Uterine smooth muscle cell (primary cell): ENCODE measurements at places on chromosomes 5 and 9. TPM values are rescaled to one million over a fixed set of nuclear protein-coding genes. Genes with fewer than 3 reads are reported as not detected.

SGCD gene
- total RNA-seq, result 3.7 and 4.0 TPM in 2 replicates

TOR4A gene
- 34.0 and 38.7 TPM in 2 replicates for total RNA-seq

PLCXD3 gene
- 5.5 and 23.2 TPM in 2 replicates for total RNA-seq

HBEGF gene
- 6.0 and 12.4 TPM in 2 replicates for total RNA-seq

FGFR4 gene
- 0.62 and 0.66 TPM in 2 replicates for total RNA-seq

PCDHGA12 gene
- total RNA-seq, result 15.5 and 21.5 TPM in 2 replicates

FBP2 gene
- not detected in 2 replicates for total RNA-seq

GPR21 gene
- total RNA-seq, result 1.4 and 1.5 TPM in 2 replicates

TEK gene
- total RNA-seq, result 3.1 and 3.6 TPM in 2 replicates

FBXW11 gene
- total RNA-seq, result 93.7 and 95.8 TPM in 2 replicates

HARS1 gene
- 70.7 and 107 TPM in 2 replicates for total RNA-seq

FIBCD1 gene
- 1.4 and 2.1 TPM in 2 replicates for total RNA-seq

PLPP7 gene
- 7.9 and 10.2 TPM in 2 replicates for total RNA-seq

ATP10B gene
- total RNA-seq, result 0.37 TPM in 1 of 2 replicates, not detected in the other

IL9 gene
- not detected in 2 replicates for total RNA-seq

IER5L gene
- total RNA-seq, result 41.9 and 74.2 TPM in 2 replicates

C5orf58 gene
- total RNA-seq, result not detected in 2 replicates
